D721Med (cell line): ENCODE measurements at places on chromosomes 4 and X.

- no peak for DNase-seq
Observed at GRCh38 chrX:123975180-123975579, 13.7 kb downstream of the STAG2 start.

DNA sequence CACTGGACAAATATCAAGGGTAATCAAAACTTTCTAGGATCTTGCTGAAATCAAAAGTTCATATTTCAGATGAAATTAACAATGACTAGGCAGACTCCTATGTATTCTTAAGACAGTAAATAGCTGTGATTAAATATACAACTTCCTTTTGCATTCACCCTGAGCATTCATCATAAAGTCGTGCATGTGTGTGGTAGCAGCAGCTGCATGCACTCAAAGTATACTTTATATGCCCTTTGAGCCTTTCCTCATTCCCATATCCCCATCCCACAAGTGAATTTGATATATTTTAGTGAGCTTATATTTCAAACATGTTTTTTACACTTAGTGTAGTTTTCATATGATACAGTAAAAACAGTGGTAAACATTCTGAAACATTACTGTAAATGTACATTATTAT lies 959.0 kb downstream of the C4orf33 start:
- DNase-seq = no peak

GRCh38 chrX:39564751-39565150 lies 533.0 kb downstream of the BCOR start:
- no peak for DNase-seq

GRCh38 chrX:149909324-149910177 lies 19.8 kb upstream of the HSFX4 start:
- DNase-seq = no peak

DNA sequence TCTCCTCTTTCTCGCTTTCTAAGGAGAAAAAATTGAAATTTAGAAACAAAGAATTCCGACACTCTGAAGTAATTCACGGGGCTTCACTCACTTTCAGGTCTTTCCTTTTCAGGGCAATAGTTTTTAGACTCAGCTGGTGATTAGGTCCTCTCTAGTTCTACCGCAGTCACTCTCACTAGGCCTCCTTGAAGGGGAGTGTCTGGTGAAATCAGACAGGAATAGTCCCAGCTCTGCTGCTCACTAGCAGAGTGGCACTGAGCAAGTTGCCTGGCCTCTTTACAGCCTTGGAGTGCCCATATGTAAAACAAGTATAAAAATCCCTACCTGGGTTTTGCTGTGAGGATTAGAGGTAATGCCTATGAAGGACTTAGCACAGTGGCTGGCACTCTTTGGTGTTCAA lies 64.1 kb downstream of the NEUROG2 start:
- no peak for DNase-seq

GRCh38 chrX:5775846-5776430 lies 452.7 kb downstream of the NLGN4X start:
- no peak for DNase-seq

DNA sequence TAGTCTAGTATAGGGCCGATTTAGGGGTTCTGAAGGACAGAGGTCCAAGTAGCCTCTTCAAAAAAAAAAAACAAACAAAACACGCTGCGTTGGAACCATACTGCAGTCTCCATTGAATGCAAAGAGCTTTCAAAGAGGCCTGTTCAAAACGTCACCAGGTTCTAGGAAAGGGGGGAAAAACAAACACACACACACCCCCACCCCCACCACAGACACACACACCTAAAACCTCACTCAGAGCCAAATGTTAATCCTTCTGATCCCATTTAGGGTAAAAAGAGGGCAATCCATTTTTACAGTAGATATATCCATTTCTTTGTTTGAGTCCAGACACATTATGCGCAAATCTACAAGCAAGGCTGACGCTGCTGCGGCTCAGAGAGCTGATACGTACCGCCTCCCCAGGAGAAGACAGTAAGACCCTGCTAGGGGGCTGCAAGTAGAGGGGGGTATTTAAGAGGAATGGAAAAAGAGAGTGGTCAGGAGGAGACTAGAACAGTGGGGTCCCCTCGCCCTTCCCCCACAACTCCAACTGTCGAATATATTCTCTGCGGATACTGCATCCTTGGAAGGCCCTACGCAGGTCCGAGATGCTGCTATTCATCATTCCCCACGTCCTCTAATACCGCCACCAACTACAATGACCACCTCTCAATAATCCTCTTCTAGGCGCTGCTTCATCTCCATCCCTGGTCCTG lies 1.3 kb downstream of the NKRF start:
- no peak for DNase-seq

- DNase-seq = no peak
Observed at GRCh38 chr4:172134521-172134920, 321.3 kb downstream of the GALNTL6 start.

DNA sequence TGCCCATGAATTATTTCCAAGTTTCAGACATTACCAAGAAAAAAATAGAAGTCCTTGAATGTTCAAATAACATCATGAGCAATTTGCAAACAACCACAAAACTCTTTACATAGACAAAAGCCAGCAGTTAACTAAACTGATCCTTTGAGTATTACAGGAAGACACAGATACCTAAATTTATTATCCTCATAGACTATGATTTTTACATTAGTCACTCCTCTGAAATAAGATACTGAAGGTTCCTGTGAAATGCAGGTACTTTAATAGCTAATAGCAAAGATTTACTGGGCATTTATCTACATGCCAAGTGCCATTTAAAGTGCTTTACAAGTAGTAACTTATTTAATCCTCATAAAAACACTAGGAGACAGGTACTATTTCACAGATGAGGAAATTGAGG lies 37.7 kb downstream of the GPR82 start:
- no peak for DNase-seq

DNA sequence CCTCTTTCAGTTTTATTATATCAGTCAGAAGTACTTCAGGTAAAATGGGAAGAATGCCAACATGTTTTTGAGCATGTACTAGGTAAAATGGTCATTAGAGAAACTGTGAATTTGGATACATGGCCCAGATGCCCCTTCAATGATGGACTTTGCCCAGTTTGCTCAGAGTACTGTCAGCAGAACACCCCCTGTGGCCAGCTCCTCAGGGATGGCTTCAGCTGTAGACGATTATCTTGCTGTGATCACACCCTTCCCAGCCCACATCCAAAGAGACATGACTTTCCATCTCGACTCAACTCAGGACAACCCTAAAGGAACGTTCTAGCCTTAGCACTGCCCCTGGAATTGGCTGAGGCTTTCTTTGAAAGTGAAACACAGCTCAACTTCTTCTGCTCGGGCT lies 439.1 kb downstream of the PACRGL start:
- DNase-seq = no peak

GRCh38 chr4:147682755-147683154 lies 1.2 kb downstream of the PRMT9 start:
- no peak for DNase-seq

- DNase-seq = no peak
Observed at GRCh38 chr4:163866728-163867315, 372.3 kb downstream of the TMA16 start.

DNA sequence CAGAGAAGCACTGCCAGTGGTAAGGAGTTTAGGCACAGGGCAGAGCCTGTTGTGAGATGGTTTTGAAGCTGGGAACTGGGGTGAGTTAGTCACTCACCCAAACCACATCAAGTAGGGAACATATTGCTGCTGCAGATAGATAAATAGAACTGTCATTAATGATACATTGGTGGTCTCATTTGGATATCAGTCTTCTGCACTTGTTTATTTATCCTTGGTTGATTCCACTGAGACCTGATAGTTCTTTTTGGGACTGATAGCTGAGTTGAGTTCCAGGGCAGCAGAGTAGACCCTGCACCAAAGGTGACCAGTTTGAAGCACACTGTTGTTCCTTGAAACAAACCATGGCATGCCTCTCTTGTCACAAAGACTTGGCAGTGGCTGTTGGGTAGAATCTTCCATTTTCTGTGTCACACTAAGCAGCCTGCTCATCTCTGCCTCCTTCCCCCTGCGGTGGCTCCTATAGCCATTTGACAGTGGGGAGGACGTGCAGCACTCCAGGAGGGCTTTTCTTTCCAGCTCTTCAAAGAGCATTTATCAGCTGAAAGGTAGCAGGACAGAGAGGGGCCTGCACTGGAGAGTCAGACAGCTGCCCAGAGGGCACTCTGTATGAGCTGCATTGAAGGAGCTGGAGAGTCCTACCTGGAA lies 59.7 kb upstream of the TMEM164 start:
- no peak for DNase-seq

DNA sequence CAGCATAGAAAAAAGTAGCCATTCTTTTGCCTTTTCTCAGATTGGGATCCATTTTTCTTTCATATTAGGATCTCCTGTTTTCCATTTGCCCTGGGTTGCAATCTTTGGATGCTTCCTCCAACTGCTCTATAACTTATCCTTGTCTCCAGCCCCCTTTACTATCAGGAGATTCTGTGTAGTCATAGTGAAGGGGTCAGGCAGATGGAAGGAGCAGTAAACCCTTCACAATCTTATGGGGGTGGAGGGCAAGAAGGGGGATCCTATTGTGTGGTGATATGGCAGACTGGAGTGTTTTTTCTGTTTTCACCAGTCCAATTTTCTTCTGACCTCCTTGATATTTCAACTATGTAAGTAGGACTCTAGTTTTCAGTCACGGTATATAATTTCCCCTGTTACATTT lies 1.7 kb upstream of the SMIM9 start:
- DNase-seq = no peak

- no peak for DNase-seq
Observed at GRCh38 chr4:174553031-174553430, 30.7 kb upstream of the HPGD start.

GRCh38 chrX:149060921-149061320 lies 444.2 kb downstream of the IDS start:
- DNase-seq = no peak

GRCh38 chr4:108155373-108155772 lies 13.4 kb downstream of the LEF1 start:
- DNase-seq = no peak

DNA sequence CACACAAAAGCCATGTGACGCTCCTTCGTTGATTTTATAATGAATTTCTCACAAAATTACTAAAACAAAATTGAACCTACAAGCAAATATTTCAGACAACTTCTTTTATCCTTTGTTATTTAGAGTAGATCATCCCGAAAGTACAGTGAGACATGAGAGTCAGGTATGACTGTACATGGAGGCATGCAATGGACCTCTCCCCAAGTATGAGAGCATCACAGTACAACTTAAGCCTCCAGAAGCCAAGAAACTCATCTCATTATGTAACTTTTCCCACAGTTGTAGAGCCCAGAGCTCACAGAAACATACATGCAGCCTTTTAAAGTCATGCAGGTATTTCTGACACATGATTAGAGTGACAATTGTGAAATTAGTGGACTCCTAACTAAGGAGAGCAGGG lies 167.7 kb downstream of the PAPSS1 start:
- no peak for DNase-seq

GRCh38 chr4:79502081-79502480 lies 94.1 kb upstream of the GK2 start:
- DNase-seq = no peak

DNA sequence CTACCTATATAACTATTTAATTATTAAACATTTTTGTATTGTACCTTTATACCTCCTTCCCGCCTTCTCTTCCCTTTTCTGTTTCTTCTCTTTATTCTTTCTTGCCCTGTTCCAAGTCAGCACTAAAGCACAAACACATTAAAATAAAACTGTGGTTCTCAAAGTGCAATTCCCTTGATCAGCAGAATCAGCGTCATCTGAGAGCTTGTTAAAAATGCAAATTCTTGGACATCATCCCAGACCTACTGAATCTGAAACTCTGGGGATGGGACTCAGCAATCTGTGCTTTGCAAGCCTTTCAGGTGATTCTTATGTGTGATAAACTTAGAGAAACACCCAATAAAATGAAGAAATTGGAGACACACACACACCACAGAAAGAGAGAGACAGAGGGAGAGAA lies 178.4 kb upstream of the BMP3 start:
- DNase-seq = no peak

DNA sequence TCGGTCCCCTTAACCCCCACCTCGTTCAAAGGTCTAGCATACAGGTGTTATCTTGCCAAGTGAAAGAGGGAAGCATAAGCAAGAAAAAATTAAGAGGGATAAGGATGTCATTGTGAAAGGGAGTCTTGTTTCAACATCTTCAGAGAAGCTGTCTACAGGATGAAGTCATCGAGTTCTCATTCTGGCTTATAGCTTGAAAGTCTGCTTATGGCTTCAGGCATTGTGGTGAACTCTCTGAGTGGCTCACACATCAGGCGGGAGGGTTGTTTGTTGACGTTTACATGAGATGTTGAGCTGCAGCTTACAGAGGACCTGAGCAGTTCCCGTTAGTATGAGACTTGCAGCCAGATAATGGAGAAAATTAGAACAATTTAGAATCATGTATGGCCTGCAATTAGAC lies 16.6 kb downstream of the MAGEA9B start:
- DNase-seq = no peak

DNA sequence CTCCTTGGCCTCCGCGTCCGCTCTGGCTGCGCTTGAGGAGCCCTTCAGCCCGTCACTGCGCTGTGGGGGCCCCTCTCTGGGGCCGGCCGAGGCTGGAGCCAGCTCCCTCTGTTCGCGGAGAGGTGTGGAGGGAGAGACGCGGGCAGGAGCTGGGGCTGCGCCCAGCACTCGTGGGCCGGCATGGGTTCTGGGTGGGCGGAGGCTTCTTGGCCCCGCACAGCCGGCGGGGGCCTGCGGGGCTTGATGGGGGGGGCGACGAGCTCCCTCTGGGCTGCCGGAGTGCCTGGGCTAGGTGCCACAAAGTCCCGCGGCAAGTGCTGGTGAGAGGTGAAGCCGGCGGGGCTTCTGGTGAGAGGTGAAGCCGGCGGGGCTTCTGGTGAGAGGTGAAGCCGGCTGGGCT lies 61.9 kb downstream of the ANKRD50 start:
- DNase-seq = no peak

DNA sequence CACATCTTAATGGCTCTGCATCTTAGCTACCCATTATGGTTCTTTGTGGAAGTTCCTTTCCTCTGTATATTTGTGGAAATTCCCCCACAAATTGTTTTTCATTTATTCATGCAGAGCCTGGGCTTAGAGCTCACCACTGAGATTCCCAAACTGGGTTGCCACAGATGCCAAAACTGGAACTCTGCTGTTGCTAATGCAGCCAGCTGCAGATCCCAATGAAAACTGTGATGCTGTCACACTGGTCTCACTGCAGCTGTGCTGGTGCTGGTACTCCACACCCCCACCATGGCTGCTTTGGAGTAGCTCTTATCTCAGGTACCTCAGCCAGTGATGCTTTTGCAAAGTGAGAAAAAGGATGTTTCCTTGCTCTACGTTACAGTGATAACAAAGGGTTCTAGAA lies 87.7 kb downstream of the DCK start:
- no peak for DNase-seq

- no peak for DNase-seq
Observed at GRCh38 chr4:10773656-10774055, 89.1 kb upstream of the CLNK start.

DNA sequence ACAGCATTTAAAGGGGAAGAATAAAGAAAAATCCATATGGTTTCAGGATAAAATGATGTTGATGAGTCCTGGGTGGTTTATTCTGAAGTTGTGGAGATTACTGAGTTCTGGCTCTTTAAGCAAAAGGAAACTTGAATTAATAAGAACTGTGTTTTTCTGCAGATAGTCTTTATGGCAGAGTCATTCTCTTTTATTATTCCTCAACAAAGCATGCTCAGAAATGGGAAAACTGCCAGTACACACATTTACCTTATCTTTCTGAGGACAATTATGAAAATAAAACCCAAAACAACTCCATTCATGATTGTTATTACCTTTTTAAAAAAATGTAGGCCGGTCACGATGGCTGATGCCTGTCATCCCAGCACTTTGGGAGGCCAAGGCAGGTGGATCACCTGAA lies 58.5 kb downstream of the ADD1 start:
- DNase-seq = no peak
